NCI-H2029 treated with DMSO at 0.1 percent for 48 hours (cell line): ENCODE measurements at places on chromosomes 3 and 15.

DNA sequence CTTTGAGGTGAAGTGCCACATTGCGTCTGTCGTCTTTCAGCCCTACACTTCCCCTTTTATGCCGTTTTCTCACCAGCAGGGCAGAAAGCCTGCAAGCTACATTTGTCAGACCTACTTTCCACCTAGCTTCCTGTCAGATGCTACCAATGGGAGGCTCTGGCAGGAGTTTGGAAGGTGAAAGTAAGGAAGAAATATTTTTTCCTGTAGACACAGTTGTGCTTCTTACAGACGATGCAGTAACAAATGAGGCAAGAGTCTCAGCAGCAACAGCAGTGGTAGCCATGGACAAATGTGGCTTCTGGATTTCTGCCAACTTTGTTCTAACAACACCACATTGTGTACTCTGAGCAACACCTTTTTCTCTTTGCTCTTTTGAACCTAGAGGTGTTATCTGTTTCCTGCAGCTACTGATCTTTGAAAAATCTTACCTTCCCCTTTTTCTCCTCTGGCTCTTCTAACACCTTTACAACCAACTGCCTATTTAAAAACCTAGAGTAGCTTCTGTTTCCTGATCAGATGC is 70.6 kb upstream of the STT3B start:
- peak; percentile 30 for DNase-seq

- DNase-seq: no peak
Measured at GRCh38 chr3:55828712-55829111, 341.6 kb upstream of the WNT5A start.

DNA sequence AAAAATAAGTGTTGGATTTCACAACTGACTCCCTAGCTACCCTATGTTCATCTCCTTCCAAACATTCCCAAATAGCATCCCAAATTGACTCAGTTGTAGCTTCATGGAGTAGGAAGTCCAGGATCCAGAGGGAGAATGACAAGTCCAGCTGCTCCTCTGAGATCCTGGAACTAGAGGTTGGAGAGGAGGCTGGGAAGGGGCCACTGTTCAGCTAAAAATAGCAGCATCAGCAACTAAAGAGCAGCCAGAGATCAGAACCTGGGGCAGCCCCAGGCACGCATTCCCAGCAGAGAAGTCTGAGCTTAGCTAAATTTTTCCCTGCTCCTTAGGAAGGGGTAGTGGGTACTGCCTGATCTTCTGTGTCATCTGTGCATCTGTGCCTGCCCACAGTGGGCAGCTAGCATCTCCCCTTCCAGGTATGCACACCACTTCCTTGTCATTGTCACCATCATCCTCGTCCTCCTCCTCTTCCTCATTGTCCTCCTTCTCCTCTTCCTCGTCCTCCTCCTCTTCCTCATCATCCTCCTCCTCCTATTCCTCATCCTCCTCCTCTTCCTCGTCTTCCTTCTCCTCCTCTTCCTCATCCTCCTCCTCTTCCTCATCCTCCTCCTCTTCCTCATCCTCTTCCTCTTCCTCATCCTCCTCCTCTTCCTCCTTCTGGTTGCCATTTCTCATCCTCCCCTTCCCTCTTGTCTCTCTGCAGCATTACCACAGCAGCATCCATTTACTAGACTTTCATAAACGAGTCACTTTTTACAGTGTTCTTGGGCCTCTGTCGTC is 152.3 kb upstream of the ROPN1 start:
- DNase-seq: no peak

- DNase-seq: no peak
Measured at GRCh38 chr3:134077649-134078161, 48.0 kb upstream of the SLCO2A1 start.

DNA sequence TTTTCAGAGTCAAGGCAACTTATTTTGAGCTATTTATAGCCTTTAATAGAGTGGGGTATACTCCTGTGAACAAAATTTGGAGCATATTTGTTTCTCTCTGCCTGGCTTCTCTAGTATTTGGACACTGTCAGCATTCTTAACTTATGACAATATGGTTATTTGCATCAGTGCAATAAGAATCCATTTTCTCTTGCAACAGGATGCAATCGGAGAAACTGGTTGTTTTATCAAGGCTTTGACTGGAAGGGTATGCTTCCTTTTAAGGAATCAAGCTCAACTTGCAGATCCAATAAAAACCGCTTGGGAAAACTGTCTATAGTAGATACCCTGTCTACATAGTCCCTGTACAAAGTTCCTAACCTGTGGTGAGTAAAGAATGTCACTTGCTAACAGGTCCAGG is 106.7 kb downstream of the DPH6 start:
- no peak for DNase-seq

DNA sequence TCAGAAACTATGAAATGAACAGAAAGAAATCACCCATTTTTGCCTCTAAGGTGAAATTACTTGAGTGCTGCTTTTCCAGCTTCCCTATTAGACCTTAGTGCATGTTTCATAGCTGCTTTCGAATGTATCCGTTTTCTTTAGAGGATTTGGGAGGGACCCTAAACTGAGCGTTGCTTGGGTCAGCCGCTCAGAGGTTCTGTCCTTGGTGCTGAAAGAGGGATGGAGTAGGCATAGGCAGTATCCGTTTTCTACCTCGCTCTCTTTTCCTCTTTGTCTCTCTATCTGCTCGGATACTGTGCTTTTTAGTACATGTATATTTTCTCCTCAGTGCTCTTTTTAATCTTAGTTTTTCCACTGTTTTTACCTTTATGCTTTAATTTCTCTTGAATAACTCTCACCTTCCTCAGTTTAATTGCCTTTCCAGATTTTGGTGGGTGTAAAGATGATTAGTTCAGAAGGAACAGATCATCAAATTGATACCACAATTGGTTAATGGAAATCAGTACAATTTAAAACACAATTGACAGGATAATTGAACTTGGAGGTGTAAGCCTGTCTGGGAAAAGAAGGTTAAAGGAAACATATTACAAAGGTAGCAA is at the start of gene DRD3:
DRD3 (minus strand) TSS at position 283 of the 599 bp plus-strand sequence. CDS start 7,060 bp downstream, outside the sequence.
- no peak for DNase-seq

DNA sequence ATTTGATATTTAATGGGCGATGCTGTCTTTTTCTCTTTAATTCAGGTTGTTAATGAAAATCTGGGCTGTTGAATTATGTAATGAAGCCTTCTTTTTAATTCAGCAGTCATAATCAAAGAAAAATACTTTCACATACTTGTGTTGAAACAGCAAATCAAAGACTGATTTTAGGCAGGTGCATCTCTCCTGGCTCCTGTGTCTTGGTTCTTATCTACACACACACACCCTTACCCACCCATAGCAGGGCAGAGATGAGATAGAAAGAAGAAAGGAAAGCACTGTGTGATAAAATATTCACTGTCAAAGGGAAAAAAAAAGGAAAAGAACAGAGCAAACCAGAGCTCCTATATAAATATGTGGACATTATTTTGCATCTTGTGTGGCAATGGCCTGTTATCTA is 130.6 kb upstream of the CGNL1 start:
- no peak for DNase-seq

DNA sequence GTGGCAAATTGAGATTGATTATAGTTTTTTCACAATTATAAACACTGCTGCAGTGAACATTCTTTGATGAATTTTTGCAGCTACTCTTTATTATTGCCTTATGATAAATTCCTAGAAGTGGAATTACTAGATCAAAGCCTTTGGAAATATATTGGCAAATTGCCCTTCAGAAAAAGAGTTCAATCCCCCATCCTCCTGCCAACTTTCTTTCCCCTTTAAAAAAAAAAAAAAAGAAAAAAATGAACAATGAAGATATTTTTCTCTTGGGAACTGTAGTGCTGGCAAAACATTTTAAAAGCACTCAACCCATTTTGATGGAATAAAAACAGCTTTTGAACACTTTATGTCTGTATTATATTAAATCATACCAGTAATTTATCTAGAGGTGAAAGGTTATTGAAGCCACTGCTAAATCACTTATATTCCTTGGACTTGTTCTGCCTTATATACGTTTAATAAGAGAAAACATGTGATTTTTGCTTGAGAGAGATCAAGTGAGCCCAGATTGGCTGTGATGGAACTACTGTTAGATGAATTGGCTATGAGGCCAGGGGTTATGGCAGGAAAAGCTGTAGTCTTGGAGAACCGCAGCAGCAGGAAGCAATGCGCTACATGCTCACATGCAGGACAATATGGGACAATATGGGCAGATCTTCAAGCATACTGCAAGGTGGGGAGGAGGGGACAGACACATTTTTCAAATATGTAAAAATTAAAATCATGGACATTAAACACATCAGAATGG is 212.8 kb upstream of the C2CD4B start:
- no peak for DNase-seq

- no peak for DNase-seq
Measured at GRCh38 chr15:42491539-42492225, 741 bp upstream of the ZNF106 start.

GRCh38 chr15:78422571-78423340 is 15.3 kb upstream of the IREB2 start:
- DNase-seq: peak; percentile 8

- no peak for DNase-seq
Measured at GRCh38 chr15:36911322-36911944, 188.9 kb downstream of the MEIS2 start.

- DNase-seq: no peak
Measured at GRCh38 chr3:131716943-131717342, 214.2 kb upstream of the MRPL3 start.

- DNase-seq: no peak
Measured at GRCh38 chr3:33364531-33365128, 75.6 kb downstream of the UBP1 start.

GRCh38 chr3:126058666-126059065 is 25.3 kb downstream of the SLC41A3 start:
- DNase-seq: no peak

DNA sequence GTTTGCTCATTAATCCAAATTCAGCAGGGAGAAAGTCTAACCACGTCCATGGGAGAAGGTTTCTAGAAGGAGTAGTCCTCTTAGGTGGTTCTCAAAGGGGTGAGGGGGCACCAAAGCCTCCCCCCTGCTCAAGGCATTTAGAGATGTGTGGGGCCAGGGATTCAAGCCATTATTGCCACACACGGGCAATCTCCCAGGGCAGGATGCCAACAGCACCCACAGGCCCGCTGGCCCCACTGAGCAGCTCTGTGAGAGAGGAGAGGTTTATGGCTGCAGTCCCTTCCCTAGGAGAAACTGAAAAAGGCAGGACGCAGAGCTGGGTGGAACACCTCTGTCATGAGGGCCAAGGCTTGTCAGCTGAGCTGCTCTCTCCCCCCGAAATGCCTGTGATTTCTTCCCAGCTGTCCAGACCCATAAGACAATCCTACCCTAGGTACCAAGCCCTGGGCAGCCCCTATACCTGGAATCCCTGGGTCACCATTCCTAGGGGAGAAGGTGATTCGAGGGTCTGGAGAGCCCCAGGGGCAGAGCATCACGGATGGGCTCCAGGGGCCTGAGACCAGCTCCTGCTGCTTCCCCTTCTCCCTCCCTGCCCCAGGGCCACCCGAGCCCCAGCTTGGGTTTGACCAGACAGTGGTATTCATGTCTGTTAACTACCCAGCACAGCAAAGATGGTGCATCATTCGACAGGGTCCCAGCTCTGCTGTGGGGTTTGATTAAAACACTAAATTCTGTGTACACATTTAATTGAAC is 39.0 kb downstream of the WHAMM start:
- DNase-seq: no peak

DNA sequence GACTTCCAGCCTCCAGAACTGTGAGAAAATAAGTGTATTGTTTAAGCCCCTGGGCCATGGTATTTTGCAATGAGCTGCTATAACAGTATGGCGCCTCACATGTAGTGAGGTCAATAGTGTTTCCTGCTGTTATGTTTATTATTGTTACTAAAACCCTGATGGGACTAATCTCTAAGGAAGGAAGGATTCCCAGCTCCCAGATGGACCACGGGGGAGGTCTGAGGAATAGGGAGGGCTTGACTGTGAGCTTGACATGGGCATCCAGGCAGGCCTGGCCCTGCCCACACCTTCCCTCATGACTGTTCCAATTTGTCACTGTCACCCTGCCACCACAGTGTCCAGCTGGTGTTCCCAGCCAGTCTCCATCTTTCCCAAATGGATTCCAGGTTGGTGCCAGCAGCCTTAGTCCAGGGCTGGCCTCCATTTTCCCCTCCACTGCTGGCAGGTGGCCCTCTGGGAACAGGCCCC is 14.5 kb upstream of the SLC41A3 start:
- DNase-seq: no peak

DNA sequence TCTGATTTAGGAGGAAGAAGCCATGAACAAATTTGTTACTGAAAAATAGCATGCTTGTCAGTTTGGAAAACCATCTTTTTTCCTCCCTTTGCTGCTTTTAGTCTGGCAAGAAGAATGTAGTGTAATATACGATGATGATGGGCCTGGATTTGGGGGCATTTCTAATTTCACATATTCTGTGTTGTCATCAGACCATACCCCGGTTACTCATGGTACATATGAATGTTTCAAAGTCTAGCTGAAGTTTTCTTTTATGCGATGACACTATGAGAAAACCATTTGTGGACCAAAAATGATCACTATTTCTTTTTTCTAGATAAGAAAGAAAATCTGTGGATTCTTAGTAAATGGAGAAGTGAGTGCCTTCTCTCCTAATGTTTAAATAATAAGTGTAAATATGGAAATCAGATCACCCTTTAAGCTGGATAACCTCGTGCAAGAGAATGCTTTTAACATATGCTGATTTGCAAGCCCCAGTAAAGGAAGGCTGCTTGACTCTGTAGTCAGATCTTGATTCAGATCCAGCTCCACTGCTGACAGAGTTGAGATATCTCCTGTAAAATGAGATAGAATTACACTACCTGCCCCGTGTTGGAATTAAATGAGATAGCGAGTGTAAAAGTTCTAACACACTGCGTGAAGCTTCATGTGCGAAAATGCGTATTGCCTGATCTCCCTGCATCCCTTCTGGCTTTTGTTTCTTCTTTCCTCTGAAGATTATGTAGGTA is 3.0 kb downstream of the MEF2A start:
- DNase-seq: no peak

DNA sequence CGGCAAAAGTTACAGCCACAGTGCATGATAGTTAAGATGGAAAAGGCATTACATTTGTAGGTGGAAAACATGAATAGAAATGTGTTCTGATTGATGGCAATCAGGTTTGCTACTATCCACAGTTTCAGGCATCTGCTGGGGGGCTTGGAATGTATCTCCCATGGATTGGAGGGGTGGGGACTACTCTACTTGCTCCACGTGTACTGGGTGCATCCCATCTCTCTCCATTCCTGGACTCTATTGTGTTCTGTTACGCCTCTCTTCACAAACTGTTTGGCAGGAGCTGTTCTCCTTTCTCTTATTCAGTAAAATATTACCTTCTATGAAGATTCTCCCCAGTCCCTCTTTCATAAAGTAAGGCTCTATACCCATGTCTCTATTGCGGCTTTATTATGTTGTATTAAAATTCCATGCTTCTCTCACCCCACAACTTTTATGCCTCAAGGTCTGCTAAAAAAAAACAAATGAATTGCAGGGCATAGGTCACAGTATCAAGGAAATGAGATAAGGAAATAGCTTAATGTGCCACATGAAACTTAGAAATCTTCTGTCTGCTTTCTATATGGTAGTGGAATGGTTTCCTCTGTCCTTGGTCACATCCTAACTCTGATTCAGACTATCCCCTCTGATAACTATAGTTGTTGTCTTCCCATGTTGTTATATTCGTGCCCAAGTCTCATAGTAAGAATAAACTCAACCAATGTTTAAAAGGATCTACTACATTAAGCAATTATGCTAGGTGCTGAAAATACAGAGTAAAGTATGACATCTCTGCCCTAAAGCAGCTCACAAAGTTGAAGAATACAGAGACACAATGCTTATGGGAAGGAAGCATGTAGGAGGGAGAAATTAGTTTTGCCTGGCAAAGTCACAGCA is 43.2 kb downstream of the LRRFIP2 start:
- no peak for DNase-seq
